ENCODE measurements at places on chromosomes 7 and 10.

DNA sequence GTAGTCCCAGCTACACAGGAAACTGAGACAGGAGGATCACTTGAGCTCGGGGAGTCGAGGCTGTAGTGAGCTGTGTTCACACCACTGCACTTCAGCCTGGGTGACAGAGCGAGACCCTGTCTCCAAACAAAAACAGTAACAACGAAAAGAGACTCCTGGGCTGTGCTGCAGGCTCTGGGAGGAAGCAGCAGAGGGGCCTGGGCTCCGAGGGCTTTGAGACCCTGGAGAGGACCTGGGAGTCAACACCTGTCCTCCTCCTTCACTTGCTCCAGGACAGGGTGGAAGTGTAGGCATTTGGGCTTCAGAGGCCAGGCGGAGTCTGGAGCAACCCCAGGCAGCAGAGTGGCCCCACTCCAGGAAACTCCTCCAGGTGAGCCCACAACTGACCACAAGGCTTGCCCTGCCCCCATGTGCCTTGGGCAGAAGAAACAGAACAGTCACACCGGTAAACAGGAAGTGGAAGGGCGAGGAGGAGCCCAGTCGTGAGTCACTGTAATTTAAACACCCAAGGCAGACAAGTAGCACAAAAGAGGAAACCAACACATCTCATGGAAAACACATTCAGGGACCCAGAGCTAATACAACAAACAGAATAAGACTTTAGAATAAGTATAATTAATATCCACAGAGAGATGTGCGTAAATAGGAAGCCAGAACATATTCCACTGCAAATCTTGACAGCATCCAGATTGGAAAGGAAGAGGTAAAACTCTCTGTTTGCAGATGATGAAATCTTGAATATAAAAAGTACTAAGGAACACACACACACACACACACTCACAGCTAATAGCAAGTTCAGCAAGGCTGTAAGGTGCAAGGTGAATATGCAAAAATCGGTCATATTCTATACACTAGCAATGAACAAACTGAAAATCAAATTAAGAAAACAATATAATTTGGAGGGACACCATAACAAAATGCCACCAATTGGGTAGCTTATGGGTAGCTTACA lies 20.5 kb upstream of the RASGEF1A start:
- DNase-seq = peak; percentile 82

- no peak for DNase-seq
Measured at GRCh38 chr7:155487509-155488482, 29.9 kb downstream of the EN2 start.

DNA sequence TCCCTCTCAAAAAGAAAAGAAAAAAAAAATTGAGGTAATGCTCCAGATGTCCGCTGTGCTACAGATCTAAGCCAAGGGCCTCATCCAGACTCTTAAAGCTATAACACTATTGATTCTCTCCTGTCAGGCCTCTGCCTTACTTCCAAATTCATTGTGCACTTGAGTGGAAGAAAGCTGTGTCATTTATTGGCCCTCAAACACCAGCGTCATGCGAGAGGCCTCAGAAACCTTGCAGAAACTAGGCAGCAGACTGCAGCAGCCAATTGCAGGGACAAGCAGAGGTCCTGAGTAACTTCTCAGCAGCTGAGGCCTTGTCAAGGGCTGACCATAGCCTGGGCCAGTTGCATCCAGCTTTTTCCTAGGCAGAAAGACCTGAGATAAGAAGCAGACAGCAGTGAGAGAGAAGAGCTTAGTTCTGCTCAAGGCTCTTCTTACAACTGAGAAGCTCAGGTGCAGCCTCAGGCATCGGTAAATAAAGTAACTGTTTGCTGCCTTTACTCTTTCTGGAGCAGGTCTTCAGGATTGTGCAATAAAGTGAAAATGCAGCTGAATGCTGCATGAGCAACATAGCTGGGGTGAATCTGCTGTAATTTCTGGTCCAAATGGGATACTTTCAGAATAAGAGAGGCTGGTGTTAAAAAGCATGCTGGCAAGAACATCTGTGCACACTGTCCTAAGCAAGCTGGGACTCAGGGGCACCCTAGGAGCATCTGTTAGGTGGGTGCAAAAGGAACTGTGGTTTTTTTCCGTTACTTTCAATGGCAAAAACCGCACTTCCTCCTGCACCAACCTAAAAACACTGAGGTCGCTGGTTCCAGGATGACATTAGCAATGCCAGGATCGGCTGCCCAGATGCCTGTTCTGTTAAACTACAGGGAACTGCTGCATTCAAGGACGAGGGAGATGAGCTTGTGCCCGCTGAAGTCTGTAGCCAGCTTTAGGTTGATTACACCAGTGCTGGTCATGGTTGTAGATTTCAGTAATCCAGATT lies 181.8 kb upstream of the PFKP start:
- DNase-seq = no peak

- DNase-seq = no peak
Measured at GRCh38 chr7:1210979-1211608, 21.6 kb upstream of the UNCX start.

- no peak for DNase-seq
Measured at GRCh38 chr10:5698062-5698461, 13.4 kb downstream of the TASOR2 start.

DNA sequence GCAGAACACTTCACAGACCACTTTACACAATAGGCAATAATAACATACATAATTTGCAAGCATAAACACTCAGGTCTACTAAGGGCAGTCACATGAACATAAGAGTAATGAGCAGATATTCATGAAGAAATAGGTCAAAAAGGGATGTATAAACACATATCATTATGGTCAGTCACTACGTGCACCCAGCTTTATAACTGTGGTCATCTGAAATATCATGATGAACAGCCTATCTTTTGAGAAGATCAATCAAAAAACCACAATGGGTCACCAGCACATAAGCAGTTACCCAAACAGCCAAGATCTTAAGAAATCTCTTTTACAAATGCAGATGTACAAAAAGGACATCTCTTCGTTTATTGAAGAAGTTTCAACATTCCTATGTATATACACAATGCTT lies 35.5 kb upstream of the DRGX start:
- no peak for DNase-seq

DNA sequence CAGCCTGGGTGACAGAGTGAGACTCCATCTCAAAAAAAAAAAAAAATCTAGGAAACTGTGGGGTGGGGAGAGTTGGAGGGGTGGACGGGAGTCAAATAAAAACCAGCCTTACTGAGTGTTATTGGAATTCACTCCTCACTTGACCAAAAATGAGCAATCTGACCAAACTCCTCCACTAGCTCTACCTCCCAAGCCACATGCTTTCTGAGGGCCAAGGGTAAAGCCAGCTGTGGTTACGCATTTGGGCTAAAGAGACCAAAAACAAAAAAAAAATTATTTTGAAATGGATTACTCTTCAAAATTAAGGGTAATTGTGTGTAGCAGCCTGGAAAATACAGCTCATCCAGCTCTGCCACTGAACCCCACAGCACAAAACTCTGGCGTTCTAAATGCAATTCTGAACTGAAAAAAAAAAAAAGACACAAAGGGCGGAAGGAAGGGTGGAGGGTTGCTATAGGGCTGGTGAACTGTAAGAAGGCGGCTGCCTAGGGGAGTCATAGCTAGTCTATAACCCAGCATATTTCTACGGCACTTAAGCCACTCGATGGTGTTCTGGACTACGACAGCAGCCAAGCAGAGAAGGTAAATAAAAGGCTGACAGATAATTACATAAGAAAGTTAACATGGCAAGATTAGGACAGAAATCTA lies 7.8 kb downstream of the ELMO1 start:
- DNase-seq = no peak

- DNase-seq = peak; percentile 99
Measured at GRCh38 chr7:100148559-100149328, at the start of gene LAMTOR4. Gene LAMTOR4 (plus strand): TSS chr7:100148918. CDS start chr7:100148973, 55 bp downstream.

GRCh38 chr10:47241946-47242867 lies 57.8 kb upstream of the GDF10 start:
- DNase-seq = no peak

DNA sequence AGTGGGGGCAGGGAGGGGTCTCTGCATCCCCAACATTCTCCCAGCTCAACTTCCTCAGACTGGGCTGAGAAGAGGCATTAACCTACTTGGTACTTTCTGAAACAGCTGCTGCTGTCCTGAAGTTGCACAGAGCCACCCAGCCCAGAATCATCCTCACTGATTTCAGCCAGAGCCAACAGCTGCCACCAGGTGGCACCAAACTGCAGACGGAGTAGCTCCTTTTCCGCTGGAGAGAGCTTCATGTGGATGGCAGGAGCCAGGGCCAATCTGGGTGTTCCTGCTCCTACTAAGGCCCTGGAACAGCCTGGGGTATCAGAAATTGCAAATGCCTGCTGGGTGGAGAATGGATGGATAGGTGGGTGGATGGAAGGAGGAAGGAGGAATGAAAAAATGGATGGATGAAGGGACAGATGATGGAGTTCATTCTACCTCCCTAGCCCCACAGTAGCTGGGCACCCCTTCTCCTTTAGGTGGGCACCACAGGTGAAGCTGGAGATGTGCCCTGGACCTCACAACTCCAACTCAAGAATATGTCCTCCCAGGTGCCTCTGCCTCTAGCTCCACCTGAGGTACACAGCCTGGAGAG lies 11.8 kb upstream of the DRGX start:
- DNase-seq = peak; percentile 87

- peak; percentile 79 for DNase-seq
Measured at GRCh38 chr10:123559066-123559822, 106.9 kb upstream of the GPR26 start.

DNA sequence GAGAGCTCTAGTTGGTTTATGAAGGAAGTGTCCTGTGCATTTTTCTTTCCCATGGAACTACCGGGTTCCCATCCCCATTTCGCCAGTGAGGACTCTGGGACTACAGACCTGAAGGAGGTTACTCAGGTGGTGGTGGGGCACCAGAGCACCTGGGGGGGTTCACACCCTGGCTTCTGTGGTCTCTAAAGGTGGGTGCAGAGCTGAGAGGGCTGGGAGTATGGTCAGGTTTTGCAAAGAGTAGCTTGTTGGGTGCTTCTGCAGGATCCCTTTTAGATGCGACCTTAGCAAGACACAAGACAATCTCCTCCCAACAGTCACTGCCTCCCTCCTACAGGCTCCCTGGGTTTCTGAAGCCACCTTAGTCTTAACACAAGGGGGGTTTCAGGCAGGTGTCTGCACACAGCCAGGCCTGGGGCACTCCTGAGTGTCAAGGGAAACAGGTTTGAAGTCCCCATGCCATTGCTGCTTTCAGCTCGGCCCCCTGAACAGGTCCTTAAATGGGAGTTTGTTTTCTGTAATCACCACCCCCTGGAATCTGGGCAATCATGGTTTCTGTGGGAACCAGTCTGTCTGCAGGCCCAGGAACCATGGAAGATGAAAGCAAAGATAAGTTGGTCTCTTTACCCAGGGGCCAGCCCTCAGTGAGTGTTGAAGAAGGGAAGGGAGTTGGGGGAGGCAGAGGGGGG lies 9.9 kb upstream of the CXCL12 start:
- DNase-seq = peak; percentile 27

DNA sequence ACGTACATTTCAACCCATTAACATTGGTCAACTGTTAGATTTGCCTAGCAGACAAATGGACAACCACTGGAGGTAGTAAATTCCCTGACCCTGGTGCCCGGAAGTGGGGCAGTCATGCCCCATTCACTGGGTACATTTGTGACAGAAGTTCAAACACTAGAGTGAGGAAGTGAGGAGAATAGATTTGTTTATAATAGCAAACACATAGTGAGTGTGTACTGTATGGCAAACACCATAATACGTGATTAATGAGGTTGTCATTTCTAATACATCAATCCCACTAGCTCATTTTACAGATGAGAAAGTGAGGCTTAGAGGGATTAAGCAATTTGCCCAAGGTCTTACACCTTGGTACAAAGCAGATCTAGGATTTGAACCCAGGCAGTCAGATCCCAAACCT lies 181.9 kb upstream of the MKLN1 start:
- DNase-seq = no peak

DNA sequence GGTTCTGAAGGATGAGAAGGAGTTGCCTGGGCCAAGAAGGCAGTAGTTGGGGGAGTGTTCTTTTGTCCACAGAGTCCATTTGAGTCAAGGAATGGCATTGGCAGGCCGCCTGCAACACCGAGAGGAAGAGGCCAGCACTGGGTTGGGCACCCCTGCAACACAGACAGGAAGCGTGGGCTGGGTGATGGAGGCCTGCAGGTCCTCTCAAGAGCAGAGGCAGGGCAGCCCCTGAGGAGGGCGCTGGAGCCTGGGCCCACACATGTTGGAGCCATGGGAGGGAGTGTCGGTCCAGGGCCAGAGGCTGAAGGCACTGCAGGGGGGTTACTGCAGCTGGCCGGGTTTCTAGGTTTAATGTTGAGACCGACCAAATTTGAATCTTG lies 137.3 kb downstream of the PTPN20 start:
- peak; percentile 62 for DNase-seq

GRCh38 chr7:7803715-7804178 lies 85.3 kb upstream of the RPA3 start:
- DNase-seq = no peak

- no peak for DNase-seq
Measured at GRCh38 chr7:107931740-107932515, 40.9 kb downstream of the DLD start.

- no peak for DNase-seq
Measured at GRCh38 chr7:23530405-23530804, 1.4 kb downstream of the TRA2A start.

DNA sequence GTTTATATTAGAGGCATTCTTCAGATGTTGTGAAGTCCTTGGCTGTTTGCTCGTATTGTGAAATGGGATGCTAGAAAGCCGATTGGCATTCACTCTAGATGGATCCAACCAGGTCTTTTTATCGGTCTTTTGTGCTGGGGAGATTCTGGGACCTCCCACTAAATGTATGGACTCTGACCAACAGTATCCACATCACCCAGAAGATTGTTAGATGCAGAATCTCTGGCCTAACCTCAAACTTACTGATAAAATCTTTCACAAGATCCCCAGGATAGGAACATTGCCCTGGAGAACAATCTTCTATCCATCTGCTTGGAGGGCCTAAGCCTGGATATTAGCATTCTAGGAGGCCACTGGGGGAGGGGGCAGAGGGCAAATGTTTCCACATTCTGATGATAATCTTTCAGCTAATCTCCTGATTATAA lies 160.9 kb downstream of the PLXDC2 start:
- no peak for DNase-seq

DNA sequence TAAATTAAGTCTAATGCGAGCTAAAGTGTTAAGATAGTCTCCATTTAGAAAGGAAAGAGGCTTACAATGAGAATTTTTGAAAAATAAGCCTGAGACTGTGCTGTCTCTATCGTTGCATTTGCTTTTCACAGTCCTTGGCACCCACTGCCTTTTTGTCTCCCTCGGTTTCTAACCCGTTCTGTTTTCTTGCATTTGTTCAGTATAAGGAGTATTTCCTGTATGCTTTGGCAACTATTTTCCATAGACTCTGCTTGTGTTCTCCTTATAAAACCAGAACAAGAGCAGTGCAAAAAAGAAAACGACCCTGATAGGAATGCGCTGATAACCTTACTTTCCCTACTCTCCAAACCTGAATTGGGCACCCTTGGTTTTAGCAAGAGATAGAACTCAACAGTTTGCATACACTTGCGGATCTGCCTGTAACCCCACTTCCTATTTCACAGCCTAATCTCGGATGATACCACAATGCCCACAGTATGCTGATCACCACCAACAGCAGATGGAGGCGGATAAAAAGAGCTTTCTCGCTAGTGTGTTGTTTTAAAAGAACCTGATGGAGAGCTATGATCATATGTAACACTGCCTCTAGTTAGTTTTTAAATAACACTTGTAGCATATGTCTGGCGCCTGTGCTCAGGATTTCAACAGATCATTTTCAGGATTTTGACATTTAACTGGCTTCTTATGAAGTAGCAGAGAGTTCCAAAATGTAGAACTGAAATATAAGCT lies 1.6 kb upstream of the ARHGAP12 start:
- DNase-seq = no peak
